Ovary (tissue), 10 donors: ENCODE measurements at places on chromosomes 13 and 19. TPM values are rescaled to one million over a fixed set of nuclear protein-coding genes. Genes with fewer than 3 reads are reported as not detected.

Gene CEACAM3
- not detected for total RNA-seq

Gene GAPDHS
- total RNA-seq, result not detected

Gene PDE4C
- 0.92 TPM for total RNA-seq

Gene ENOX1
- total RNA-seq, result 7.8 TPM

Gene DCT
- total RNA-seq, result 0.92 TPM

Gene ATP8B3
- 3.1 TPM for total RNA-seq
